ENCODE measurements at places on chromosomes 13 and 19.
A peak's percentile ranks its signal among the peaks of the same experiment; 100 is the strongest.

GRCh38 chr19:29837448-29837981 lies 25.7 kb downstream of the CCNE1 start:
- peak; percentile 73 for DNase-seq

DNA sequence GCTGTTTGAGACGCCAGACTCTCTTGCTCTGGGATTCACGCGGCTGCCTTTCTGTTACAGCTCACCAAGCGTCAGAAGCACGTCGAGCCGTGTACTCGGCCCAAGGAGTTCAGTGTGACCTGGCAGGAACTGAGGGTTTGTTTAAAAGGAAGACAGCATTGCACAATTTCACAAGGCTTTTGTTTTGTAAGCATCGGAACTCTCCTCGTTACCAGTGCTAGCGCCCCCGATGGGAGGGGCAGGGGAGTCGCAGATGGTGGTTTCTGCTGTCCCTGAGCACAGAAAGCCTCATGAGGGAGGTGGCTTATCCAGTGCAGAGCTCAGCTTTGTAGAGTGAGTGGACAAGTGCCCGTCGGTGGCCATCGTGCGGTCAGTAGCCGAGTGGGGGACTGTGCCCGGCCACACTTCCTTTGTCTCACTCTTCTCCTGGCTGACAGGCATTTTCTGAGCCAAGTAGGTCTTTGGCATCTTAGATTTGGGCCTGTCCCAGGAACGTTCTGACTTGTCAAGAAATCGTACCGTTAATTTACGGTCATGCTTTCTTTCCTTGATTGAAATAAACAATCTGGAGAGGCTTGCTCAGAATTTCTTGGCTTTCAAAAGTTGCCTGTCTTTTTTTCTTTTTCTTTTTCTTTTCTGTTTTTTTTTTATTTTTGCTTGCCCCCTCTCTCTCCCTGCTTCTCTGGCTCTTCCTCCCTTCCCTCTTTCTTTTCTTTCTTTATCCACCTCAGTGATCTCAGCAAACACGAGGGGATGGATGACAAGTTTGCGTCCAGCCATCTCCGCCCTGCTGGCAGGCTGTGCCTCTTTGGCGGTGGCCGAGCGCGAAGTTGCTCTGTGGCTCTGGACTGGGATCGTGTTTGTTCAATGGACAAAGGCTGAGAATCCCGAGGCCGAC lies 7.7 kb downstream of the KDM4B start:
- DNase-seq, result no peak

DNA sequence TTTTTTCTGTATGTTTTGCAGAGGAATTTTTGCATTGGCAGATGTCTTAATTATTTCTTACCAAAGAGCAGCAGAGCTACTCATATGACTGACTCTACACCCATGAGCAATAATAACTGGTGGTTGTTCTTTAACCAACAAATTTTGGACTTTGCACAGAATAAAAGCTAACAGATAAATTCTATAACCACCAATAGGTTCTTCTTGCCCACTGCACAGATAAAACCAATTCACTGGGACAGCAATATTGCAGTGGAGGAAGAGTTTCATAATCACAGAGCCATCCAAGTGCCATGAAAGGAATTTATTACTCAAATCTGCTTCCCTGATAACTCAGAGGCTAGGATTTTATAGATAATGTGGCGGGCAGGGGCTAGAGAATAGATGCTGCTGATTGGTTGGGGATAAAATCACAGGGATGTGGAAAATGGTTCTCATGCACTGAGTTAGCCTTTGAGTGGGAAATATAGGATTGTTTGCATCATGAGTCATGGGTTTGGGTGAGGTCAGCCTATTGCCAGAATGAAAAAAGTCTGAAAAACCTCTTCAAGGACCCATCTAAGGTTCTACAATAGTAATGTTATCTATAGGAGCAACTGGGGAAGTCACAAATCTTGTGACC lies 104.3 kb upstream of the PCDH17 start:
- no peak for DNase-seq

DNA sequence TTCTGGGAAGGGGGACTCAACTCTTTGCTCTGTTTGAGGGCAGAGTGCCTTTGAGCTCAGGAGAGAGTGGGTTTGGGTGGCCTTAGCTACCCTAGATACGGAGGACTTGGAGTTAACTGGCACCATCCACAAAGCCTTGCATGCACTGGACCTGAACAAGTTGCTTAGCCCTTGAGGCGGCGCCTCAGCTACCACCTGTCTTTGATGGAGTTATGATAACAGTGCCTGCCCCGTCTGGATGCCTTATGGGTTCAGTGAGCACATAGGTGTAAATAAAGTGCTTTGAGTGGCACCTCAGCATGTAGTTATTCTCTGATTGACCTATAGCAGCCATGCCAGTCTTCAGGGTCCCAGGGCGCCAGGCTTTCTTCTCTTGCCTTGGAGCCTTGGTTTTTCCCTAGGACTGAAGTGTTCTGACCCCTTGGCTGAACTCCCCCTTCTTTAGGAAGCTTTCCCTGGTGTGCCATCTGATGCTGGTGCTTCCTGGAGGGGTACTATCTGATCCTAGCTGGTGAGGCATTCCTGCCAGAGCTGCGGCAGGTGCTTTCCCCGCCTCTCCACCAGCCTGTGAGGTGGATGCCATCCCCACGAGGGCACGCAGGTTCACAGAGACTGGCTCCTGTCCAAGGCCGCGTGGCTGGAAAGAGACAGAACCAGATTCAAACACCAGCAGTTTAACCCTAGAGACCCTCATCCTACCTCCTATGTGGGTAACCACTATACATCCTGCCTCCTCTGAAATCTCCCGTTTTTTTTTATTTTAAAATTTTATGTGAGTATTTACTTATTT lies 5.8 kb downstream of the BCKDHA start:
- no peak for DNase-seq

GRCh38 chr13:110353339-110353977 lies 46.4 kb downstream of the COL4A2 start:
- no peak for DNase-seq
